Stimulated activated CD4-positive, alpha-beta T cell treated with anti-CD3 and anti-CD28 coated beads, TNF-alpha, amount 100 ng/mL, for 24 hours (primary cell): ENCODE measurements at places on chromosomes 2 and 18.

DNA sequence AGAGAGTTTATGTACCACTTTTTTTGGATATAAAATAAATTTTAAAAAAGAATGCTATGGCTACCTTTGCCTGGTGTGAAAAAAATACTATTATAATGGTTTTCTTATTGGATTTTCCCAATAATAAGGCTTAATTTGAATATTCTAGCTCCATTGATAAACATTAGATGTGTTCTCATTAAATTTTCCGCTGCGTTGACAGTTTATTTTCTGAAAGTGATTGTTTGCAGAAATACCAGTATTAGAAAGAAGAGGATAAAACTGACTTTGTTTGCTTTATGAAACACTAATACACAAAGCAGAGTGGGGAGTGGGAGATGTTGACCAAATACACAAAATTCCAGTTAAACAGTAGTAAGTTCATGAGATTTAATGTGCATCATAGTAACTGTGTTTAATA lies 433.3 kb upstream of the TMEFF2 start:
- DNase-seq = no peak

GRCh38 chr2:8841932-8842331 lies 4.5 kb upstream of the KIDINS220 start:
- DNase-seq = no peak

DNA sequence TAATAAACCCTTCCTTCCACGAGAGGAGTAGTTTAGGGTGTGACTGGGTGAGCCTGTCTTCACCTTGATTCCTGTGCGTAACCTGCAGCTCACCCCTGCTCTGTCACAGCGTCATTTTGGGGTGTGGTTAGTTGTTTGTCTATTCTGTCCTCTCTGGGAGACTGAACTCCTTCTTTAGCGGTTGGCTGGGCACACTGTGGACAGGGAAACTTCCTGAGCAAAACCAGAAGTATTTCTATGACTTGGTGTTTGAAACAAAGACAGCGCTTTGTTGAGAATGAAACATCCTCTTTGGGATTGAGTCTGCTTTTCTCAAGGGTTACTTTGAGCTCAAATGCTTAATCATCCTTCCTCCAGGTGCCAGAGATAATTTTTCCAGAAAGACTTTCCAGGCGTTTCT lies 270.7 kb downstream of the HRH4 start:
- DNase-seq = no peak

- DNase-seq = no peak
Observed at GRCh38 chr2:43000242-43001054, 208.1 kb upstream of the HAAO start.

- no peak for DNase-seq
Observed at GRCh38 chr2:207682557-207682956, 28.9 kb upstream of the CCNYL1 start.
